Articular chondrocyte of knee joint (primary cell): ENCODE measurements at places on chromosomes 2 and 18. TPM values are rescaled to one million over a fixed set of nuclear protein-coding genes. Genes with fewer than 3 reads are reported as not detected.

Gene CCT7
- total RNA-seq = 186 and 191 TPM in 2 replicates

Gene TGFBRAP1
- total RNA-seq = 17.4 and 17.8 TPM in 2 replicates

Gene SLC16A14
- 1.6 and 2.3 TPM in 2 replicates for total RNA-seq

Gene ST8SIA5
- 0.26 and 0.43 TPM in 2 replicates for total RNA-seq

Gene SETBP1
- 18.2 and 23.8 TPM in 2 replicates for total RNA-seq

Gene TMEM178A
- total RNA-seq = 0.26 and 1.7 TPM in 2 replicates

Gene MARCHF7
- 137 and 171 TPM in 2 replicates for total RNA-seq

Gene RTP5
- not detected in 2 replicates for total RNA-seq

Gene KCNF1
- total RNA-seq = not detected in 2 replicates

Gene SERPINB10
- total RNA-seq = not detected in 2 replicates

Gene AQP12B
- not detected in 2 replicates for total RNA-seq

Gene EVA1A
- total RNA-seq = 19.1 and 40.6 TPM in 2 replicates

Gene DQX1
- total RNA-seq = not detected in 2 replicates

Gene HOXD10
- 0.78 and 1.2 TPM in 2 replicates for total RNA-seq
